ENCODE measurements at places on chromosomes 6 and 20.

GRCh38 chr20:42441864-42442331 lies 747.8 kb downstream of the PTPRT start:
- DNase-seq = no peak

DNA sequence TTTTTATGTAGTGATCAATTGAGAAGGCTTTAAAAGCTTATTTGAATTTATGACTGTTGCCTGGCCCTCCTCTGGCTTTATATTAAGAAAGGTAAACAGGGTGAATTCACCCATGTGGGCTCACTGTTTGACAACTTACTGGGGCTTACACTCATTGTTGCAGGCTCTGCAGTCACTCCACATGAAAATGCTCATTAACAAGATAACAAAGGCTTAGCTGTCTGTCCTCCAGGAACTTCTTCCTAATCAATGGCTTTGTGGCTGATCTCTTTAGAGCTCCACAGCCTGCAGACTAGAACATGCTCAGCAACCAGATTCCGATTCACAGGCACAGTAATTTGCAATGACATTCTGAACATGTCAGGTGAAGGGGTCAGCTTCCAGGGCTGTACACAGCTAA lies 323.2 kb upstream of the MAN1A1 start:
- no peak for DNase-seq

GRCh38 chr6:20705741-20706140 lies 171.5 kb downstream of the CDKAL1 start:
- no peak for DNase-seq

DNA sequence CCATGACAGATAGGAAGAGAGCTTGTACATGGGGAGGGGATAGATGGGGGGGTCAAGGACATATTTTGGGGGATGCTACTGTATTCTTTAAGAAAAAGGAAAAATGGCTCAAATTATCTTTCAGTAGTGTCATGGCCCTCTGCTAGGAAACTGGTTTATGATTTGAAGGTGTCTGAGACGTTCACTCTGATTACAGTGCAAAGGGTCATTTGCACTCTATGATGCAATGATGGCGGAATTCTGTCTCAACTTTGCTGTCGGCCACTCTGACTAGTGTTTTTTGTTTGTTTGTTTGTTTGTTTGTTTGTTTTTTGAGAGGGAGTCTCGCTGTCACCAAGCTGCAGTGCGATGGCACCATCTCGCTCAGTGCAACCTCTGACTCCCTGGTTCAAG lies 180.0 kb downstream of the SOX4 start:
- DNase-seq = no peak

GRCh38 chr6:154951345-154952200 lies 43.5 kb upstream of the TIAM2 start:
- DNase-seq = no peak

GRCh38 chr6:97969065-97969464 lies 686.0 kb upstream of the MMS22L start:
- DNase-seq = no peak

DNA sequence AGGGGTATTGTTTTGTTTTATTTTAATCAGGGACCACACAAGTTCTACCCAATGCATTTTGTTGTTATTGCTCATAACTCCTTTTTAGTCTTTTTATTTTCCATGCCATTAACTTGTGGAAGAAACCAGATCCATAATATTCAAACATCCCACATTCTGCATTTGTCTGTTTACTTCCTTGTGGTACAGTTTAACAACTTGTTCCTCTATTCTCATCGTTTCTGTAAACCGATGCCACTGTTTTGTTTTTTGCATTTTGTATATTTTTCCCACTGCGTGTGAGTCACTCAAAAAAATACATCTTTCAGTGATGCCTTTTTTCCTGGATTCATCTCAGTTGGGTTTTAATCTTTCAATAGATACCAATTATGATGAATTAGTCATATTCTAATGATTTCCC lies 22.3 kb downstream of the SF3B5 start:
- no peak for DNase-seq

- no peak for DNase-seq
Measured at GRCh38 chr20:23565503-23566045, 2.7 kb downstream of the CST9L start.

DNA sequence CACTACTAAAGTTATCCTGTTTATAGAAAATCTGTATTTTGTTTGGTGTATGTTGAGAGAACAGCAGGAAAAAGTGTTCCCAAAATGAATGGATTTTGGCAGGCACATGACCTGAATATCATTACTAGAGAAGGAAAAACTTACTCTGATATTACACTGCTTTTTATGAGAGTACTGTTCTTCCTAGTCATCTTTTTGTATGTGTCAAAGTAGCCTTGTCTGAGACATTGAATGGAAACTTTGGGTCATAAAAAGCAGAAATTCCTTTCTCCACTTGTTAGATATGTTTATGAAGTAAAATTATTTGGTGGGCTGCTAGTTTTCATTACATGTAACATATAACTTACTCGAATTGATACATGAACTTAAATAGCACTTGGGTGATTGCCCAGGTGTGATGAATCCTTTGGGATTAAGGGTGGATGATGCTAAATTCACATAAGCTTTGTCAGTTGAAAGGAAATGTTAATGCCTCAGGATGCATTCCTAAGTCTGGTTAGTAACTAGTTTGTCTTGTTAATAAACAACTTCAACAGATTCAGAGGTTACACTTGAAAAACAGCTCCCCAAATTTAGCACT lies 206.7 kb downstream of the CENPW start:
- peak; percentile 69 for DNase-seq

DNA sequence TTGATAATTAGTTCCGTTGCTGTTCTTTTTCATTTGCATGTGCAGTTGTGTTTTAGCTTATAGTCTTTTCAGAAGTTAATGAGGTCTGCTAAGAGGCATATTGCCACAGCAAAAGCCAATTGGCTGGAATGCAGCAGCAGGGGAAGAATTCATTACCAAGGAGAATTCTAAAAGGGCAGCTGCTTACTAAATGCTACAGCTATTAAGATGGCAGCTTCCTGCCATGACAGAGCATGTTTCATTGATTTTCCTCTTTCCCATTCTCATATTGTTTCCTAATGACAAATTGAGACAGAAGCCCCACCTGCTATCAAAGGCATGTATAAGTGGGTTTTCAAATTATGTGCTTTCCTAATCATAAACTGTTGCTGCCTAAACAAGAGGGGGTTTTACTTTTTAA lies 66.6 kb downstream of the CLVS2 start:
- no peak for DNase-seq

- no peak for DNase-seq
Measured at GRCh38 chr6:132525866-132526265, 12.2 kb upstream of the TAAR9 start.

DNA sequence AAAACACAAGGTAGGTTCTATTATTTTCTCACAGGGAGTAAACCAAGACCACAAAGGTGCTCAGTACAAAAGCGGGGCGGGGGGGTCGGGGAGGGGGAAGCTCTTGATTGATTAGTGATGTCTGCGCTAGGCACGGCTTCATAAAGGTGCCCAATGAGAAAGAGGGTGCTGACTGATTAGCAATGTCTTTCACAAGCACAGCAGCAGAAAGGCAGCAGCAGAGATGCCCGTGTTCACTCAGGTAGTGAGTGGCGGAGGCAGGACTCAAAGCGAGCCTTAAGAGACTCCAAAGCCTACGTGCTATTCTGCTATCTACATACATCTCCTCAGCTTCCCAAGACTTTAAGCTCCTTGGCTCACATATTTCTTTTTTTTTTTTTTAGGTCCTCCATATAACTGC lies 20.3 kb downstream of the NFATC2 start:
- DNase-seq = no peak

DNA sequence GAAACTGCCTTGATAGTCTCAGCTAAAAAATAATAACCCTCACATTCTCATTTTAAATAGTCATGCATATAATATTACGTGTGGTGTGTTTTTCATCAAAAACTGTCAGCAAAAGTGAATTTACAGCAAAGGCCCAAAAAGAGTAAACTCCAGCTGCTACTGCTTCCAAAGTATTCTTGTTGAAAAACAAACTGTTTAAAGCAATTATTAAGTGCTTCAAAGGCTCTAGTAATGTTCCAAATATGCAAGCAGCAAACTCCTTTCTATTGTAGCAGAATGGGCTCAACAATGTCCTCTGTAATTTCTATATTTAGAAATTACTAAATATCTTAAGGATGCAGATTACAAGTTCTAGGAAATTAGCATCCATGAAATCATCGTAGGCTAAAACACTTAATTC lies 280.0 kb upstream of the TBX18 start:
- peak; percentile 58 for DNase-seq

DNA sequence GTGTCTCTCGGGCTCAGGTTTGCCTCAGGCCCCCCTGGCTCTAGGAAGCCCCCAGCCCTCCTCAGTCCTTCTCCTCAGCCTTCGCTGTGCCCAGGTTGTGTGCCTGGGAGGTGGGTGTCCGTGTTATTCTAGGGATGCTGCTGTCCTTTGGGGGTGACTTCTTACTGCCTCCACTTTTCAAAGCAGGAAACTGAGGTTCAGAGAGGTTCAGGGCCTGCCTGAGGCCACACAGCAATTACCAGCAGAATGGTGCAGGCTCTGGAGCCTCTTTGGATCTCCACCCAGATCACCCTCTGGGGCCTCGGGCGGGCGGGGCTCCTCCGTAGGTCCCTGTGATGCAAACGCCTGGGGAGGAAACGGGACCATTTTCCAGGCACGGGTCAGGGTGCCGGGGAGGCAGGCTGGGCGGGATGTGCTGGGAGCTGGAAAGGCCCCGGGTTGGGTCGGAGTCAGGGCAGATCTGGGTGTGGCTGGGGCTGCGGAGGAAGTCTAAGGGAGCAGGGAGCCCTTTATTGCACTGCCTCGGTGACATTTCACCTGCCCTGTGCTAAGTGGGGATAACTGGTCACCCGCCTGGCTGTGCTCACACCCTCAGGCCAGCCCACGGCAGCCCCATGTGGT lies 23.2 kb downstream of the GATA5 start:
- DNase-seq = no peak

DNA sequence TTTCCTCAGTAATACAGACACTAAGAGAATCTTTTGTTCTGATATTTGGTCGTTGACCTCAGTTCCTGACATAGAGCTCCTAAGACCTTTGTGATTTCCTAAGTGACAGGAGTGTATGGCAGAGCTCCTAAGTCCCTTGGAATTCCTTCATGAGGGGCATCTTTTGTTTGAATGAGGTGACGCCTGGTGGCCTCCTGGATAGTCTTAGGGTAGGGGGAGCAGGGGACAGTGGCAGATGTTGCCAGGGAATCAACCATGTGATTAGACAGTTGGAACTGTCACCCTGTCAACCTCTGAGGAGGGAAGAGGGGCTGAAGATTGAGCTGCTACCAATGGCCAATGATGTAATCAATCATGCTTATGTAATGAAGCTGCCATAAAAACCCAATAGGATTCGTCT lies 67.0 kb downstream of the DST start:
- DNase-seq = no peak

DNA sequence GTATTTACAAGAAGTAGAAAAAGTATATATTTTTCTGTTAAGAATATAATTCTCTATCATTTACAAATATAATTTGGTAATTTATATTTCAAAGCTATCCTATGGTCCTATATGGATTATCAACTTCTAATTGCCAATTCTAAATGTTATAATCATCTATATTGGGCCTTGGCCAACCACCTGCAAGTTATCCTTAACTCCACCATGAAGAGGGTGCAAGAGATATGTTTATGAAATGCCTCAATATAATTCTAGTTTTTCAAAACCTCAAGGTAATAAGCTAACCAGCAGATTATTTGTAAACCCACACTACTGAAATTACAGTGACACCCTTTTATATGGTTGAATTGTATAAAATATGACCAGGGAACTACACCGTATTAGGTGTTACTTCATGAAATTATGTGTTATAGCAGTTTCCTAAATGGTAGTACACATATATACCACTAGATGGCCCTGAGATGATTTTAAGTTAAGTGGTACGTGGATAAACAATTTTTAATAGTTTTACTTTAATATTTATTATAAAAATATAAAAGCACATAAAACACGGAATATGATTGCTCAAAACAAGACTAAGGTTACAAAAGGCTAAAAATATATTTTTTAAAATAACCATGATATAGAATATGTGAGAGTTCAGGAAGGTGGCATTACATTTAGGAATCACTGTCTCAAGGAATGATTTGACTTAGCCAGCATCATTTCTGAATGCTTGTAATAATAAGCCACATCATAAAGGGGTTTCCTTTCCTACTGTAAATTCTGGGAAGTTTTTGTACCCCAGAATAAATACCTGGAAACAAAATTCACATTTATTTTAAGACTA lies 9.8 kb upstream of the PNISR start:
- peak; percentile 56 for DNase-seq

GRCh38 chr6:25749837-25750236 lies 4.7 kb upstream of the SLC17A4 start:
- no peak for DNase-seq

All from GM23248 (cell line).